ENCODE measurements at places on chromosomes 12 and 14.

GRCh38 chr14:33642080-33642479 is 308.8 kb downstream of the EGLN3 start:
- DNase-seq = no peak

DNA sequence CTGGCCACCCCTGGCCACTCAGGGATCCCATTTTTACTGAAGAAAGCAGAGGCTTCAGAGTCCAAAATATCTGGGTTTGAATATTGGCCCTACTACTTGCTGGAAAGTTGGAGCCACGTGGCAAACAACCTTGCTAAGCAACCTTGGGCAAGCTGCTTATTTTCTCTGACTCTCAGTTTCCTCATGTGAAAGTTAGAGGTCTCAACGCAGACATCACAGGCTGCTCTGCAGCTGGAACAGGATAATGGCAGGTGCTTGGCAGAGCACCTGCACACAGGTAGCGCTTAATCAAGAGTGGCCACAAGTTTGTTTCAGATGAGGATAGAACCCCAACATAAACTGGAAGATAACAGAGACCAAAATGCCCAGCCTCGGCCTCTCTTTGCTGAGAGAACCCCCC is 28.1 kb upstream of the CCND2 start:
- DNase-seq = no peak

DNA sequence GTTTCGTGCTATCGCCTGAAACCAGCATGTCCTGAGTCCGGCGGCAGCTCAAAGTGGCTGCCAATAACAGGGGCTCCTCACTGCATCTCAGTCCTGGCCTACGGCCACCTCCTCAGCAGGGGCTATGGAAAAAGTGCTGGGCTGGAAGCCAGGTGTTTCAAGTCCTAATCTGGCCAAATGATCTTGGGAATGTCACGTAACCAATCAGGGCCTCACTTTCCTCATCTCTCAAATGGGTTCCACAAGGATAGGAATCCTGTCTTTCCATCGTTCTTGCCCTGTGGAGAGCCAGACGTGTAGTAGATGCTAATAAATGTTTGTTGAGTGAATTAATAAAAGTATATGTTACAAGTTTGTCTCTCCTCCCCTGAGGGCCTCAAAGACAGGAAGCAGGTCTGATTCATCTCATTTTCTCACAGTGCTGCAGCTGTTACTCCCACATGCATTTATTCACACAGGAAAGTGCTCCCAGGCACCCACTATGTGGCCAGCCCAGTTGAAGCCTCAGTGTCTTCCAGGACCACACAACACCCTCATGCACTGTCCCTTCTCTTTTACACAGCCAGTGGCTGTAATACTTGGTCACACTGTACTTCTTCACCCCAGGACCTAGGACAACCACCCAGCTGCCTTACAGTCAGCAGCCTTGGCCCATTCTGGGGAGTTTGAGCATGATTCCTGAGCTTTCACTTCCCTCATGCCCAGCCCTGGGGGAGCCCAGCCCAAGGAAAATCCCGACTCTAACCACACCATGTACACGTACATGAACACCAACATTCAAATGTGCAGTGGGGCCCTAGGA is 5.0 kb downstream of the CMKLR1 start:
- no peak for DNase-seq

DNA sequence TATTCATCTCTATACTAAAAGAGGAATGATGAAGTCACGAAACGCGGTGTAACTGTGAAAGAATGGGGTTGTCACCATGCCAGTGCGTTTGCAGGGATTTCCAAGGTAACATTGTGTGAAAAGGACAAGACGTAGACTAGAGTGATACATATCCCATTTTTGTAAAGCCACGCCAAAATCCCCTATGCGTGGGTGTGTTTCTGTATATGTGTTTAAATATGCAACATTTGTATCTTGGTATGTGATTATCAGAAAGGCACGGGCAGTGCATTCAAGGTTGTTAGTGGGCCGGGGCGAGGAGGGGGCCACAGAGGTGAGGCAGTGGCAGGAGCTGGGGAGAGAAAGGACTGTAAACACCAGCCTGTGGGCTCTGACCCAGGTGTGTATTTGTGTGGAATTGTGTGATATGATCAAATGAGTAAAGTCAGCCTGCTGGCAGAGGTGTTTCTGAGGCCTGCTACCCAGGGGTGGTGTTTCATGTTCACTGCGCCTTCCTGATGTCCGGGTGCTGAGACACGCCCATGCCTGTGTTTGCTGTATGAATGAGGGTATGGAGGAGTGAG is 137.8 kb downstream of the ADGRD1 start:
- DNase-seq = no peak

- DNase-seq = peak; percentile 17
Measured at GRCh38 chr12:112900298-112901145, 6.2 kb upstream of the OAS1 start.

- DNase-seq = no peak
Measured at GRCh38 chr14:92392711-92393110, 69.7 kb downstream of the SLC24A4 start.
